ENCODE measurements at places on chromosomes 13 and 19. TPM values are rescaled to one million over a fixed set of nuclear protein-coding genes. Genes with fewer than 3 reads are reported as not detected.

Gene C13orf42
- total RNA-seq, result not detected

Gene ZNF223
- total RNA-seq, result 8.8 TPM

Gene ZNF547
- 2.1 TPM for total RNA-seq

Gene FPR2
- total RNA-seq, result 0.09 TPM

Gene CNN1
- total RNA-seq, result 33.3 TPM

Gene C13orf46
- total RNA-seq, result not detected

Gene PSG6
- not detected for total RNA-seq
